ENCODE measurements at places on chromosomes 1 and 21.

DNA sequence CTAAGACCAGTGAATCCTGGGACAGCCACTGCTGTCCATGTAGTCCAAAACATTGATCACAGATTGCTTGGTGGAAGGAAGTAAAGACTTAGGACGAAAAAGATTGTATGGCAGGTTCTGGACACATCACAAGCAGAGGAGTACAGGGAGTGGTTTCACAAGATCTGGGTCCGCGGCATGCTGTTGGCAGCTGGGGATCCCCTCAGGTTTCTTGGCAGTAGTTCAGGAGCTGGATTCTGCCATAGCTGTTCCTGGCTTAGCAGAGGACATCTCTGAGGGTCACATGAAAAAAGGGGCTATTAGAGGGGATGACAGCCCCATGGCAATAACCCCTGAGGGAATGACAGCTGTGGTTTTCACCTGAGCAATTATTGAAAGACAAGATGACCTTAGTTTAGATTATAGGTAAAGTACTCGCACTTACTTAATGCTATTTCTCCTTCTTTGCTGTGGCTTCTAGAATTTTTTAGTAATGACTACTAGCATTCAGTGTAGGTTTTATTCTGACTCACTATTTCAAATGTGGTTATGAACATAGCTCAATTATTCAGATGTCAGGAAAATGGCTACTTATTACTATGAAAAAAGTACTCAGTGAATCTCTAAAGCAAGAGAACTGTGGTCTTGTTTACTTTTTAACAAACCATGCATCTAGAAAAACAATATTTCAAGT lies 8.2 kb downstream of the KRTAP27-1 start:
- no peak for DNase-seq

GRCh38 chr1:154839691-154840090 lies 30.4 kb downstream of the KCNN3 start:
- no peak for DNase-seq

- DNase-seq = peak; percentile 27
Measured at GRCh38 chr1:236465959-236466303, 57.9 kb upstream of the LGALS8 start.

DNA sequence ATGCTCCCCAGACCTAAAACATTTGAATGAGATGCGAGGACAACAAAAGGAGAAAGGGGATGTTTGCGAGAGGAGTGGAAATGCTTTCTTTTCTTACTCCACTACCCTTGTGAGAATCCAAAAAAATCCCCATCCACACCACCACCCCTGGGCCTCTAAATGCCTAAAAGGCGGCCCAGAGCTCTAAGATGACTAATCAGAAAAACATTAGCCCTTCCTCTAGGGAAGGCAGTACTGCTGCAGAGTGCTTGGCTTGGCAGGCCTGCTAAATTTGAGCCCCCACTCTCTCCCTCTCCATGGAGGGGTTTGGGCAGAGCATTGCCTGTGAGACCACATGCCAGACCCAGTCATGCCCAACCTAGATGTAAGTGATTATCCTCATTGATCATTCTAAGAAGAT lies 347.9 kb downstream of the USH2A start:
- no peak for DNase-seq

DNA sequence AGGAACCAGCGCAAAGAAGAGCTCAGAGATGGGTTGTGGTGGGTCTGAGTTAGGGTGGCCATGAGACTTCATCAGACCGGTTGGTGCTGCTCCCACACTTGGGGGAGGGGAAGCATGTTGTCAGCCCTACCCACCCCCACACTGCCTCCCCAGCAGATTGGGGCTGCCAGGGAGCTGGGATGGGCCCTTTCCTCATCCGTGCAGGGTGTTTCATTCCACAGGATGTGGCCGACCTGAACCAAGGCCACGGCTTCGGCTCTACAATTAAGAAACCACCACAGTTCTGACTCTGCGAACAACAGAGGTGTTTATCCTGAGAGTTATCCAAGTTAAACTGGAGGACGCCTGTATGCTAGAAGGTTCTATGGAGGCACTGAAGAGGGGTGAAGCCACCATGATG lies 171.2 kb downstream of the ETS2 start:
- no peak for DNase-seq

GRCh38 chr1:223738465-223739365 lies 26.4 kb downstream of the CAPN2 start:
- DNase-seq = no peak

DNA sequence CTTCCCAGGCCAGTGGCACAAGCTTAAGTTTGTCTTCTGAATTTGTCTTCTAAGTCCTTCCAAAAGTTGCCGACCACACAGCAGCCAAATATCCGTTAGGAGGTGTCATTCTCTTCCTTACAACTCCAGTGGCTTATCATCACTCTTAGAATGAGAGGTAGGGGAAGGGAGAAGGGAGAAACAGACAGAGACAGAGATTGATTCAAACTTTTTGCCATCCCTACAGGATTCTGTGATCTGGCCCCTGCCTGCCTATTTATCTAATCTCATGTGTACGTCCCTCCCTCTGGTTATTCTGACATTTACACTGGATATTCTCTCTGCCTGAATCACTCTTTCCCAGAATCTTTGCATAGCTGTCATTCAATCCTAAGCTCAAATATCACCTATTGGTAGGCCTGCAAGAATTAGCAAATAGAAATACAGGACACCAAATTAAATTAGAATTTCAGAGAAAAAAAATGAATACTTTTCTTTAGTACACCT lies 488 bp upstream of the GNL2 start:
- DNase-seq = no peak

GRCh38 chr1:161726473-161727255 lies 5.3 kb downstream of the FCRLB start:
- DNase-seq = peak; percentile 78

DNA sequence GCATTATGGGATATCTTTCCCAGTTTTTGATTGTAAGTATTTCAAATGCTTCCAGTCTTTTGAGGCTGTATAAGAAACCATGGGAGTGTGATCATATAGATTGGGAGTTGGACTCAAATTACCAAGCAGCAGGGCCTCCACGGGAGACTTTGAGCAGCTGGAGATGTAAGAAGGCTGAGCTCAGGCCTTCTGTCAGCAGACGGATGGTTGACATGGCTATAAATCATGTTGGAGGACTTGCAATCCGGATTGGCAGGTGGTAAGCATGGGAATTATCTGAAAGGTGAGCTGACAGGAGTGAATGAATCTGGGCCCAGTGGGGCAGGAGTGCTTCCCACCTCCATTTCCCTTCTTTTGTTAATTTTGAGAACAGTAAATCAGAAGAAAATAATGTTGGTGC lies 83.2 kb upstream of the PPM1J start:
- no peak for DNase-seq

GRCh38 chr1:223628233-223629125 lies 37.0 kb downstream of the CAPN8 start:
- DNase-seq = peak; percentile 38

- DNase-seq = peak; percentile 77
Measured at GRCh38 chr1:200888349-200888838, 6.3 kb upstream of the INAVA start.

DNA sequence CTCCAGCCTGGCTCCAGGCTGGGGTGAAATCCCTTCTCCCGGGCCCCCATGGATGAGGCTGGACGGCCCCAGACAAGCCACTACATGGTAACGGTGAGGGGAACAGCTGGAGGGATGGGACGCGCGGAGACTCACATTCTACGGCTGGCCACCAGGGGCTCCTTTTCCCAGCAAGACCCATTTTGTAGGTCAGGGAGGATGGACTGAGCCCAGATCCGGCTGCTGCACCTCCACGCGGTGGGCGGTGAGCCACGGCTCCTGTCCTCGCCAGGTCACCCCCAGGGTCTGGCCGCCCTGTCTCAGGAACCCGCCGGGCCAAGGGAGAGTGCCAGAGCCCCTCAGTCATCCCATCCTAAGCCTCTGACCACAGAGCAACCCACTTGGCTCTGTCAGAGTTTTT lies 75.0 kb upstream of the ACTRT2 start:
- DNase-seq = no peak

GRCh38 chr1:149843431-149844041 lies 55.8 kb upstream of the BOLA1 start:
- peak; percentile 12 for DNase-seq

DNA sequence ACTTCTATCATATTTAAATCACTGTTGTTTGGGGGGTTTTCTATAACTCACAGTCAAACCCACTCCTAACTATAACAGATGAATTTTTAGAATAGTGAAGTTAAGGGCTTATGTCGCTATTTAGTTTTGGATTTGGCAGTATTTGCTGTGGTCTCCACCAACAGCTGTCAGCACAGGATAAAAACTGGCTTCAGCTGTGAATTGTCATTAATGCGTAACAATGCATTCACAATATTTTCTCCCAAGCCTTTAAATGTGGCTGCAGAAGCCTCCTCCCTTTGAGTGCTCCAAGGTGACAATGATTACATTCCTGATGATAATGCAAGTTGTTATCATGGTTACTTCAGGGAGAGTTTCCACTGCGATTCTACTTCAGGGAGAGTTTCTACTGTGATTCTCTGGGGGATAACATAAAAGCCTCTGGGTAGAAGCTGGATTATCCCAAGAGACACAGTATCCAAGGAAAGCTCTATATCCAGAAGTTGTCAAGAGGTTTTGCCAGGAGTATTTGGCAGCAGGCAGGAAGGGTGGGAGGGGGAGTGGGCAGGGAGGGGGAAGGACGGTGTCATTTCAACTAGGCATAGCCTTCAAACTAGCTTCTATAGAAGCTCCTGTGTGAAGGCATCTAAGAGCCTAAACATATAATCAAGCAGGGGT lies 14.9 kb upstream of the SMIM12 start:
- no peak for DNase-seq

GRCh38 chr21:41207401-41208375 lies 39.7 kb downstream of the BACE2 start:
- DNase-seq = no peak

DNA sequence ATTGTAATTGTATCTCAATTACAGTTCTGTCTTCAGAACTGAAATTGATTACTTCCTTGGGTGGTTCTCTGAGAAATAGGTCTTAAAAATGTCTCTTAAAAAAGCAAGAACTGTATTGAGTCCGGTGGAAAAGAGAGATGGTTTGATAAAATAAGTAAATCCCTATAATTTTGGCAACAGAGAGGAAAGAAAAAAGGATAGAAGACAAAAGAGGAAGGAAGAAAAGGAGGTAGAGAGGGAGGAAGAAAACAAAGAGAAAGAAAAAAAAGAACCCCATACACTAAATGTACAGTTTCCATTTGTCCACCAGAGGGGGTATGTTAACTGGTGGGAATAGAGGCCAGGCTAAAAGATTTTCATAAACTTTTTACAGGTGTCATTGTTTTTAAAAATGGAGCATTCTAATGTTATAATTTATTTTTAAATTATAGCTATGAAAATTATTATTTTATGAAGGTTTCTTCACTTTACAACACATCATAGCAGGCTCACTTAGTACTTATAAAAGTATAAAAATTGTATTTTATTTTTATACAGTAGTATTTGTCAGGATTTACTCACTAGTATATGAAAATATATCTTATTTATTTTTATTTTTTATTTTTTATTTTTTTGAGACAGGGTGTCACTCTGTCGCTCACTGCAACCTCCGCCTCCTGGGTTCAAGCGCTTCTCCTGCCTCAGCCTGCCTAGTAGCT lies 2.1 kb upstream of the UBE2T start:
- DNase-seq = peak; percentile 67

DNA sequence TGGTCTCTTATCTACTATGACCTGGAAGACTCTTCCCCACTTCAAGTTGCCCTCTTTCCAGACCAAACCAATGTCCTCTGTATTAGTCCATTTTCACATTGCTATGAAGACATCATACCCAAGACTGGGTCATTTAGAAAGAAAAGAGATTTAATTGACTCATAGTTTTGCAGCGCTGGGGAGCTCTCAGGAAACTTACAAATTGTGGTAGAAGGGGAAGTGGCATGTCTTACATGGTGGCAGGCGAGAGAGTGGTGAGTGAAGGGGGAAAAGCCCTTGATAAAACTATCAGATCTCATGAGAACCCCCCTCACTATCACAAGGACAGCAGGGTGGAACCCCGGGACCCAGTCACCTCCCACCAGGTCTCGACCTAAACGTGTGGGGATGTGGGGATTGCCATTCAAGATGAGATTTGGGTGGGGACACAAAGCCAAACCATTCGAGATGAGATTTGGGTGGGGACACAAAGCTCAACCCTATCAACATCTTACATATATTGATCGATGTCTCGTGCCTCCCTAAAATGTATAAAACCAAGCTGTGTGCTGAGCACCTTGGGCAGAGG lies 14.2 kb upstream of the AGPAT3 start:
- no peak for DNase-seq
